ENCODE measurements at places on chromosomes 7 and 10.

- peak; percentile 100 for DNase-seq
These were observed 5.4 kb upstream of the HSPB1 start for GRCh38 chr7:76296743-76297740.

GRCh38 chr10:131218811-131219583 lies 92.5 kb downstream of the TCERG1L start:
- no peak for DNase-seq

GRCh38 chr10:78185693-78186055 lies 152.0 kb downstream of the RPS24 start:
- DNase-seq: no peak

- DNase-seq: no peak
These were observed 7.8 kb upstream of the ZNF485 start for GRCh38 chr10:43598446-43598845.

GRCh38 chr7:111639934-111640333 lies 77.6 kb upstream of the IMMP2L start:
- DNase-seq: no peak

- DNase-seq: peak; percentile 36
These were observed 51.7 kb downstream of the SVOPL start for GRCh38 chr7:138649506-138649905.

DNA sequence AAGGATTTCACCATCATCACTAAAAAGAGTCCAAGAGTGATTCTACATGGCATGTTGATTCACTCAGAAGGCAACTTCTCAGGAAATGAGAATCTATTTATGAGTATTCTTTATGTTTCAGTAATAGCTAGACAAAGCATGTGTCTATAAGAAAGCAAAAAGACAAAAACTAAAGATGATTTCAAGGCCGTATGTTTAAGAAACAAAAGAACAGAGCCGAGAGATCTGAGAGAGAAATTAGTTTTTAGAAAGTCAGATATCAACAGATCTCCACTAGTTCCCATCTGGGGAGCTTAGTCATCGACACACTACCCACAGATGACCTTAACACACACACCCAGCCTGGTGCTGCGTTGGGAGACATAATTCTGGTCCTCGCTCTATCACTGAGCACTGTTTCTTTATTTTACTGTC lies 21.0 kb downstream of the PIP4K2A start:
- DNase-seq: no peak
